ENCODE measurements at places on chromosomes 16 and 17.

DNA sequence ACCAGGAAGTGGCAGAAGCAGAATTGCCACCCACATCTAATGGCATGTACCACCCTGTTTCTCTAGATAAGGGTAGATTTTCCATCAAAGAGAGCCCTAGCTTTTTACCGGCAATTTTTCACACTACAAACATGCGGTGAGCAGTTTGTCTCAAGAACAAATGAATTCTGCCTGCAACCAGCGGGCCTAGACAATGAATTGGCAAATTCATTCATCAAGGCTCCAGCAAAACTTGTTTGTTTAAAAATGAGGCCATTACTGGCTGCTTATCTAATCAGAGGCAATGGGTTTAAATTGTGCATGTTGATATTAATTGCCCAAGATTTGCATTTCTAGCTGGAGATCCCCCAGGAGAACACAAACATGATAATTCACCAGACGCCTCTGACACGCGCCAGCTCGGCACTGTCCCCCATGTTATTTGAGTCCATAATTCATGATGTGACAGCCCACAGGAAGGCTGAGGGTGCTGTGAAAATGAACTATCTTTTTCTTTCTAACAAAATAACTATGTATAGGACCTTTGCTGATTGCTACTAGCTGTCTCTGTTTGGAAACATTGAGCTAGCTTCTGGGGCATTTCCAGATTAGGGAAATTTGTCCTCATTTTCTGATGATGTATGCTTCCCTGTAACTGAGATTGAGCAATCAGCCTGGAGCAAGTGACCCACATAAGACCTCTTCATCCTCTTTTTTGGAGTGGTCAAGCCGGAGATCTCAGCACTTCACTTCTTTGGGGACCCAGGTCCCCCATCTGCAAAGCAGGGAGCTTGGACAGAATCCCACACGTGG lies 80.8 kb downstream of the CNGB1 start:
- no peak for DNase-seq

GRCh38 chr17:75178453-75178852 lies 4.3 kb downstream of the SUMO2 start:
- DNase-seq, result no peak

GRCh38 chr17:32517982-32518381 lies 31.2 kb downstream of the CDK5R1 start:
- DNase-seq, result no peak

- no peak for DNase-seq
Measured at GRCh38 chr17:66767154-66767933, 67.6 kb upstream of the CACNG5 start.

- no peak for DNase-seq
Measured at GRCh38 chr17:10268005-10268404, 69.6 kb upstream of the GAS7 start.

GRCh38 chr16:19860166-19861041 lies 24.2 kb downstream of the GPRC5B start:
- DNase-seq, result no peak

DNA sequence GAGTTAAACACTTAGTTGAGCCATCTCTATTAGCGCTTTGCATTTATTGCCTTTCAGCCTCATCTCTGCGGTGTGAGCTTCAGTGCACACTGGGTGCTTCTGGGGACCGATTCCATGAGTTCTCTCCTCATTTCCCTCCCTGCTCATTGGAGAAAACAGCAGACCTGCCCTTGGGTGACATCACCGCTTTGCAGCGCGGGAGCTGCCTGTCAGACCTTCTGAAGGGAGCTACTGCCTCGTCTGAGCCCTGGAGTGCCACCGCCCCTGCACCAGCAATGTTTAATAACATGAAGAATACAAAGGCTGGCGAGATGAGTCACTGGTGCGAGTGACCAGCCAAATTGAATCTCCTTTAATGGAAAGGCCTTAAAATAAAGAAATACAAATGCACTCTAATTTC lies 30.2 kb upstream of the CPPED1 start:
- no peak for DNase-seq

DNA sequence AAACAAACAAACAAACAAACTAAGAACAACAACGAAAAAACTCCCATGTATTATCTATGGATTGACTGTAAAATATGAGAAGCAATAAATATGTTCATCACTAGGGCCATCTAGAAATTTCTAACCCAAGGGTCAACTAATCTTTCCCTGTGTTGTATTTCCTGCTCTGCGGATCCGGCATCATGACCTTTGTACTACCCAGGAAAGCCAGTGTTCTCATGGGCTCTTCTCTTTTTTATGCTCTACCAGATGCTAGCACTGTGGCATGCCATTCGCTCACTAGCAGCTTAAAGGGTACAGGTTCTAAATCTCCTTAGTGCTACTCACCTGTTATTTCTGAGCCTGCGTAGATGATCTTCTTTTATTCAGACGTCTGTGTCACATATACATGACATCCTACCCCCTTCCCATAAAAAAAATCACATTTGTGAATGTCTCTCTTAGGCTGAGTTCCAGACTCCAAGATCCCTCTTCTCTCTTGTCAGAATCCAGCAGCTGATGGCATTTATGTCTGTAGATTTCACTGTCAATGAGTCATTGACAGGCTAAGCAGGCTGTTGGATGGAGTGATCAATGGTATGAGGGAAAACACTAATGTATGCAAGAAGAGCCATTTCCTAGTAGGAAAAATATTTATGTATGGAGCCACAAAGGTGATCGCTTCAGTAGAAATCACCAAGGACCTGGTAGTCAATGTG lies 100.0 kb downstream of the WWOX start:
- DNase-seq, result no peak

DNA sequence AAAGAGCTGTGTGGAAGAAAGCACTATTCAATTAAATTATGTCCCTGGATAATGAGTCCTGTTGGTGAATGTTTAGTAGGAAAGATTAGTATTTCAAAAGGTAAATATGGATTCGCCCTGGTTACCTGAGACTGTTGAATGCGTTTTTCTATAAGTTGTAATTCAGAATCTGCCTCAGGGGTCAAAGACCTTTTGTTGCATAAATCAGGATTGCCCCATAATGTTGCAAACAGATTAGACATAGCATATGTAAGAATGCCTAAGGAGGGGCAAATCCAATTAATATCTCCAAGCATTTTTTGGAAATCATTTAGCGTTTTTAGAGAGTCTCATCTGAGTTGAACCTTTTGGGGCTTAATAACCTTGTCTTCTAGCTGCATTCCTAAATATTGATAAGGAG lies 70.1 kb upstream of the ARL4D start:
- DNase-seq, result no peak

GRCh38 chr16:56608876-56609462 lies 585 bp downstream of the MT2A start:
- DNase-seq, result no peak

DNA sequence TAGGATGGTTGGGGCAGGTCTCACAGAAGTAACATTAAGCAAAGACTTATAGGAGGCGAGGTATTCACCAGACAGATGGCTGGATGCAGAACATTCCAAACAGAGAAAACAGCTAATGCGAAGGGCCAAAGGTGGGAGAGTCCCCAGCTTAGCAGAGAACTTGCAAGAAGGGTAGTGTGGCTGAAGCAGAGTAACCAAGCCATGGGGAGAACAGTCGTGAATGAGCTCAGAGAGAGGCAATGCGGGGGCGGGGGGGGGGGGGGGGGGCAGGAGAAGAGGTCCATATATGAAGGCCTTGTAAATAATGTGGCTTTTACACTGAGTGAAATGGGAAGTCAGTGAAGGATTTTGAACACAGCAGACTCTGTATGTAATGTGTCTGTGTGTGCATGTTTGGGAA lies 81.3 kb downstream of the SMG6 start:
- DNase-seq, result no peak

GRCh38 chr17:63722403-63722802 lies 19.2 kb downstream of the STRADA start:
- no peak for DNase-seq

DNA sequence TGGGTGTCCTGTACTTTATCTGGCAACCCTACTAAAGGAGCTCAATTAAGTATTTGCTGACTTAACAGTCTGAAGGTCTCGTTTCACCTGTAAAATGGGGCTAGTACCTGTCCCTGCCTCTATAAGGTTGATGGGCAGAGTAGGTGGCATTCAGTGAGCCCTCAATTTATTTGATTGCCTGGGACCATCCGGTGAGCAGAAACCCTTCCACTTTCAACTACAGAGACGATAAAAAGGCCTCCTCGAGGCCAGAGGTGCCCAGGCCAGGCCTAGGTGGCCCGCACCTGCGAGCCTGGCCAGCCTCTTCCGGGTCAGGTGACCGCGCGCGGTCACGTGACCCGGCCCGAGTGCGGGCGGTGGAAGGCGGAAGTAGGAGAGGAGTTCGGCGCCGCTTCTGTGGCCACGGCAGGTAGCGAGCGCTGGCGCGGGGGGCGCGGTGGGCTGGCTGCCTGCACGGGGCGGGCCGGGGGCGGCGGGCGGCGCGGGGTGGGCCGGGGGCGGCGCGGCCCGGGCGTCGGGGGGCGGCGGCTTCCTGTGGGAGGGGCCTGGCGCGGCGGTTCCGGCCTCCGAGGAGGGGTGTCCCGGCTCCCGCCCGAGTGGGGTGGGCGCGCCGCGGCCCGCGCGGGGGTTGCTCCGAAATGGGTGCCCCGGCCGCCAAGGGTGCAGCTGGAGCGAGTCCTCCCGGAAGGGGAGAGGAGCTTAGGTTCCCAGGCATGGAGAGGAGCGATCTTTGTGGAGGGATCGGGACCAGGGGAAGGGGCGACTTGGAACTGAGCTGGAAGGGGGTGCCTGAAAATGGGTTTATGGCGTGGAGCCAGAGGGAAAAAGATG lies at the start of gene WWP2:
WWP2 (plus strand) TSS at position 350 of the 831 bp plus-strand sequence. CDS start 24,679 bp downstream, outside the sequence.
- peak; percentile 76 for DNase-seq

DNA sequence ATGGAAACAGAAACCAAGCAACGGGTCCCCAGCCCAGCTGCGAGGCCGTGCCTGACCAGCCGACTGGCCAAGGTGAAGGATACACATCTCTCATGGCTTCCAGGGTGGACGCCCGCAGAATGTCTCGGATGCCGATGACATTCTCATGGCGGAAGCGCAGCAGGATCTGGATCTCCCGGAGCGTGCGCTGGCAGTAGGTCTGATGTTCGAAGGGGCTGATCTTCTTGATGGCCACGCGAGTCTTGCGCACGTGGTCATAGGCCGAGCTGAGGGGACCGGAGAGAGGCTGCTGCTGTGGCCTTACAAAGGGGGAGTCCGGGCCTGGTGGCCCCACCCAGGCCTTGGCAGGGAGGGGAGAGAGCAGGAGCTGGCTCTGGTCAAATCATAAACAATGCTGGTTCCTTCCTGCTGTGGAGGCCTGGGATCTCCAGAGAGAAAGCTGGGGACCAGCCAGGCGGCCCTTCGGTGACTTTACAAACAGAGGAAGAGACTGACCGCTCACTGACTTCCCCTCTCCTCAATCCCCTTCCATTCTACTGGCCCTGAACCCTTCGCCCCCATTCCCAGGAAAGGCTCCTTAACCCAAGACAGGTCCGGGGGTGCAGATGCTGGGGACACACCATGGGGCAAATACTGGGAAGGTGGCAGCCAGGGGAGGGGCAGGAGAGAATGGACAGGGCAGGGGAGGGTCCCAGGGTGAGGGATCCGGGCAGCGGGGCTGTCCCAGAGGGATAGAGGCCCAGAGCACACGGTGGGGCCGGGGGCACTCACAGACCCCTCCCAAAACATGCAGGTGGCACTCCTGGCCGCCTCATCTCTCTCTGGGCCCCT lies 1.1 kb downstream of the MAPK3 start:
- DNase-seq, result no peak

- DNase-seq, result no peak
Measured at GRCh38 chr17:31733326-31733725, 125.7 kb downstream of the COPRS start.

DNA sequence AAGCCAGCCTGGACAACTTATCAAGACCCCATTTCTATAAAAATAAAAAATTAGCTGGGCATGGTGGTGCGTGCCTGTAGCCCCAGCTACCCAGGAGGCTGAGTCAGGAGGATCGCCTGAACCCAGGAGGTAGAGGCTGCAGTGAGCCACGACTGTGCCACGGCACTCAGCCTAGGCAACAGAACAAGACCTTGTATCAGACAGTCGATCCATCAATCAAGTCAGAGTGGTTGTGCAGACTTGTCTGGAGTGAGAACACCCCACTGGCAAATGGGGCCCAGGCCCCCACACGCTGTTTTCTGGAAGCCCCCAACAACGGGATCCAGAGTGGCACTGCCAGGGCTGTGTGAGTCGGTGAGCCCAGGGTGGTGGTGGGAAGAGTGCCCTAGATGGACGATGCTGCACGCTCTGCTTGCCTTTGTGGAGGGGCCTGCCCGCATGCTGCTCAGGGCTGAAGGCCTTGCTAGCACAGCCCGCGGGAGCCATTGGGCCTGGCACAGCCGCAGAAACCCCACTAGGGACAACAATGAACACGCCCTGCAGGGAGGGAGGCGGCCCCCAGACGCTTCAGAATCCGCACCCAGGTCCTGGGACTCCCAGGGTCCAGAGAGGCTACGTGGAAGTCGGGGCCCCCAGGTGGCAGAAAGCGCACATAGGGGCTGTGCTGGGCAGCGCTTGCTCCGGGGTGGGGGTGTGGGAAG lies 80.1 kb upstream of the GNG13 start:
- no peak for DNase-seq

- DNase-seq, result no peak
Measured at GRCh38 chr16:11500700-11501346, 85.9 kb downstream of the LITAF start.

DNA sequence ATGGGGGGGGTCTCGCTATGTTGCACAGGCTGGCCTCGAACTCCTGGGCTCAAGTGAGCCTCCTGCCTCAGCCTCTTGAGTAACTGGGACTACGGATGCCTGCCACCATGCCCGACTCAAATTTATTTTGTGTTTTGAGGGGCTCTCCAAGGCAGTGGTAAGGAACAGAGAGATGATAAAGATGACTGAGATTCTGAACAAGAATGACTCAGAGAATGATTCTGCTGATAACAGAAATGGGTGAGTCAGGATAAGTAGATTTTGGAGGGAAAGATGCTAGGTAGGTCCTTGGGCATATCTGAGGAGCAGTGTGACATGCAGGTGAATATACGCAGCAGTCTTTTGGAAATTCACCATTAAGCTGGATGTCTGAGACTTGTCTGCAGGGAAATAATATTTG lies 2.6 kb downstream of the TMEM220 start:
- peak; percentile 21 for DNase-seq

DNA sequence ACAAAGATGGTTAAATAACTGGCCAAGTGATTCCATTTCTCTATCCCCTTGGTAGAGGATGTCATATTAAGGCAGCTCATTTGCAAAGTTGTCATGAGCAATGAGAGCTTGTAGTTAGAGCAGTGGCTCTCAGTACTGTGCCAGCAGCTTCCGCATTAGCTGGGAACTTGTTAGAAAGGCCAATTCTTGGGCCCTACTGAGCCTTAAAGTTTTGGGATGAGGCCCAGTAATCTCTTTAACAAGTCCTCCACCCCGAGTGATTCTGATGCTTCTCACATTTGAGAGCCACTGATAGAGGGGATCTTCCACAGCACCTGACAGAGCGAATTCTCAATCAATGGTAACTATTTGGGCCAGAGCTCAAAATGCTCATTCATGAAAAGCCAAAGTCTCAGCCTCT lies 20.2 kb upstream of the CCL1 start:
- no peak for DNase-seq

Measured in stimulated activated CD4-positive, alpha-beta T cell treated with anti-CD3 and anti-CD28 coated beads, Interleukin-4, amount 100 ng/mL, for 24 hours (primary cell).